ENCODE measurements at places on chromosomes 7 and 10.

- peak; percentile 58 for DNase-seq
Measured at GRCh38 chr10:31584876-31585275, 265.9 kb downstream of the ZEB1 start.

GRCh38 chr7:137904833-137905232 is 58.1 kb upstream of the DGKI start:
- DNase-seq, result no peak

GRCh38 chr7:25361863-25362262 is 133.6 kb upstream of the NPVF start:
- no peak for DNase-seq

DNA sequence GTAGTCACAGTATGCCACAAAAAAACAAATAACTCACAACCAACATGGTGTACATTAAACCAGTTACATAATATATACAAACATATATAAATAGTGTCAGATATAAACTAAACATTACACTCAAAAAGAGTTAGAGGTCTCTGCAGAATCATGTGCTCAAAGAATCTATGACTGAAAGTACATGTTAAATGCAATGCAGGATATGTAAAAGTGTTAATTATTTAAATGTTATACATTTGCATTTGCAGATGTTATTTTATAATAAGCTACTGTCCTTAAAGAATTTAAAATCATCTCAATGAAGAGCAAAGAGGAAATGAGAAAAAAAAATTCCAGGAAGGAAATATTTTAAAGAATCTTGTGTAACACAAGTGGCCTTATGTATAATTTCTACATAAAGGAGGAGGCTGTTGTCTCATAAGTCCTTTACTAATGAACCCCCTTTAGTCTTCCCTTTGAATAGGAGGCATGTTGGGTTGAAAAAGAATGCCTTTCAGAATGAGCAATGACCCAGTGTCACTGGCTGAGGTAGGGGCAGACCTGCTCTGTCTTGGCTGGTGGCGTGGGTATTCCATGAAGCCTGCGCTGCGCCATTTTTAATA is 148.9 kb downstream of the ITGA8 start:
- DNase-seq, result no peak

DNA sequence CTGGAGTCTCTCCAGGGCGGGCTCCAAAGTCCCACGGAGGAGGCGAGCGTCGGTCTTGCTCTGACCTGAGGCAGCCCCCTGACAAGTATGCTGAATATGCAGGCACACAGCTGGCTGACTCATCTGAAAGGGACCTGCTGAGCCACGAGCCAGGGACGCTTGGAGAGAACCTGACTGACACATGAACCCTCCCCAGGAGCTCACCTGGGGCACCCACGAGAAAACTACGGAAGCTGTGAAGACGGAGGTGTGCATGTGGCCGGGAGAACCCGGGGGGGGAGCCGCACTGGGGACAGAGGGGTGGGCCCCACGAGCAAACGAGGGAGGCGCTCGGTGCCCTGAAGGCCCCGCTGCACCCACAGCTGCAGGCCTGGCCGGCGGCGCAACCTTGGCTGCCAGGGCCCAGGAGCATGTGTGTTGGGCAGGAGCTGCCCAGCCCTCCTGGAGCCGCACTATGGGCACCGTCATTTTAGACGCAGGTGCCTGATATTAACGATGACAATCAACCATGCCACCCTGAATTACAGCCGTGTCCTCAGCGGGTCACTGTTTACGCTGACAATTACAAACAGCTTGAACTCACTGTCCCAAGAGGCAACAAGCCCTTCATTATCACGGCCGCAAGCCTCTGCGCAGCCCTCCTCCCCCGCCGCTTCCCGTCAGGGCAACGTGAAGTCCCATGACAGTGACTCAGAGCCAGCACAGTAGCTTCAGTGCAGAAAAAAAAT is 64.7 kb downstream of the DIP2C start:
- DNase-seq, result peak; percentile 85

DNA sequence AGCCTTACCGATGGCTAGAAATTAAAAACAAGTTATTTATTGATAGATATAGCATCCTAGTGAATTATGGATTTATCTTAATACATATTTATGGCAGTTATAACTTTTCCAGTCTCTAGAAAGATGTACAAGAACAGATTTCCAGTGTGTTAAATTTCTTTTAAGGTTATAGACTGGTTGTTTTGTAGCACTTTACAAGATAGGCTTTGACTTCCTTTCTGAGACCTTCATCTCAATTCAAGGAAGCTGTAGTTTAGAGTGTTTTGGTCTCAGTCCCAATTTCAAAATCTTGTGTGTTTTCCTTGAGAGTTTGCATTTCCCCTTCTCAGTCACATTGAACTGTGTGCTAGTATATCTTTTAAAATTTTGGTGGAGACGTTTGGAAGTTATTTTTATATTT is 30.1 kb downstream of the PLEKHA1 start:
- DNase-seq, result no peak

DNA sequence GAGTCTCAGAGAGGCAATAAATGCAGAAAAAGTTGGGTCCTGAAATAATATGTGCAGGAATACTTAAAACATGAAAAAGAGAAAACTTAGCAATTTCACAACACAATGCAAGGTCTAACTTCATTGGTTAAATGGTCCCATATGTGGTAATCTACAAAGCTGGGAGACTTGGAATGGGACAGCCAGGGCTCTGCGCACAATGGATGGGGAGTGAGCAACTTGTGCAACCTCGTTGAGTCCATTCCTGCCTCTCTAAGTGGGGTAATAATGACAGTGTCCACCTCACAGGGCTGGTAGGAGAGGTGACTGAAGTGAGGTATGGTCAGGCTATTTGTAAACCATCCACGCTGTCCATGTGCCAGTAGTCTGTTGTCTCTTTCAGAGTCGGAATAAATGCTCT is 11.8 kb upstream of the EMX2 start:
- DNase-seq, result no peak

- DNase-seq, result no peak
Measured at GRCh38 chr7:19295376-19295775, 150.2 kb upstream of the FERD3L start.

DNA sequence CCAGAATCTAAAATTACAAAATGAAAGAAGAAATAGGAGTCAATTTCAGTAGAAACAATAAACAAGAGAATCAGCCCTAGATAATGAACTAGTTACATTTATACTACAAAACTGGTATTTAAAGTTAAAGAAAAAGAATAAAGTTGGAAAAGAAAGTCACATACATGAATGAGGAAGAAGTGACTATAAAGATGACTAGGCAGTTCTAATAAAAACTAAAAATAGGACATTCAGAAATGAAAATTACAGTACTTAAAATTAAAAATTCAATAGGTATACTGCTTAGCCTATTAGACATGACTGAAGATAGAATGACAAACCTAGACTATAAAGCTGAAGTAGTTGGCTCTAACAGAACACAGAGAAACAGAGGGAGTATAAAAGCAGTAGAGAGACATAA is 108.8 kb downstream of the AHR start:
- DNase-seq, result no peak

GRCh38 chr10:48652344-48652743 is 32.3 kb upstream of the WDFY4 start:
- DNase-seq, result no peak

DNA sequence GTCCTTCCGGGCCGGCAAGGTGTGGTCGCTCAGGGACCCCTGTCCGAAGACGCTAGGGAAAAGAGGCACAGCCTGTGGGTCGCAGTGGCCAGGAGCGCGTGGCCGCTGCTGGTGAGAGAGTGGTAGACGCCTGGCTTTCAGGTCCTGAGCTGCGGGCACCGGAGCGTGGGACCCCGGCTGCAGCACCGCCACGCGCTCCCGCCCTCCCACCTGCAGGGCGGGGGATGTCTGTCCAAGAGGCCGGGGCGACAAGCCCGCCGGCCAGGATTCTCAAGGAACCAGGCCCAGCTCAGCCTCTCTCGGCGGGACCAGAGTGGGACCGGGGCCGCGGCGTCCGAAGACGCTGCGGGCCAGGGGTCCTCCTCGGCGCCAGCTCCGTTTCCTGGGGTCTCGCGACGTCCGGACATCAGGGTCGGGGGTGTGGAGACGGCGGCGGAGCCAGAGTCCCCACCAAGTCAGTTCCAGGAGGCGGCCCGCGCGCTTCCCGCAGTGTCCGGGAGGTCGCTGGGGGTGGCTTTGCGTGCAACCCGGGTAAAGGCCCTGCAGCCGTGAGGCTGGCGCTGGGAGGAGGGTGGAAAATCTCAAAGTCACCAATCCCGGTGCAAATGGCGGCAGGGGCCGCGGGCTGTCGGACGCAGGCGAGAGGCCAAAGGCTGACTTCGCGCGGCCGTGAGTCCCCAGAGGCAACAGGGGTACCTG is 5.5 kb downstream of the ZNF503 start:
- DNase-seq, result no peak

- peak; percentile 79 for DNase-seq
Measured at GRCh38 chr10:88386821-88387773, 196.0 kb downstream of the RNLS start.

- no peak for DNase-seq
Measured at GRCh38 chr7:11570205-11570604, 261.8 kb downstream of the THSD7A start.

GRCh38 chr7:91030680-91031380 is 233.4 kb upstream of the FZD1 start:
- no peak for DNase-seq

DNA sequence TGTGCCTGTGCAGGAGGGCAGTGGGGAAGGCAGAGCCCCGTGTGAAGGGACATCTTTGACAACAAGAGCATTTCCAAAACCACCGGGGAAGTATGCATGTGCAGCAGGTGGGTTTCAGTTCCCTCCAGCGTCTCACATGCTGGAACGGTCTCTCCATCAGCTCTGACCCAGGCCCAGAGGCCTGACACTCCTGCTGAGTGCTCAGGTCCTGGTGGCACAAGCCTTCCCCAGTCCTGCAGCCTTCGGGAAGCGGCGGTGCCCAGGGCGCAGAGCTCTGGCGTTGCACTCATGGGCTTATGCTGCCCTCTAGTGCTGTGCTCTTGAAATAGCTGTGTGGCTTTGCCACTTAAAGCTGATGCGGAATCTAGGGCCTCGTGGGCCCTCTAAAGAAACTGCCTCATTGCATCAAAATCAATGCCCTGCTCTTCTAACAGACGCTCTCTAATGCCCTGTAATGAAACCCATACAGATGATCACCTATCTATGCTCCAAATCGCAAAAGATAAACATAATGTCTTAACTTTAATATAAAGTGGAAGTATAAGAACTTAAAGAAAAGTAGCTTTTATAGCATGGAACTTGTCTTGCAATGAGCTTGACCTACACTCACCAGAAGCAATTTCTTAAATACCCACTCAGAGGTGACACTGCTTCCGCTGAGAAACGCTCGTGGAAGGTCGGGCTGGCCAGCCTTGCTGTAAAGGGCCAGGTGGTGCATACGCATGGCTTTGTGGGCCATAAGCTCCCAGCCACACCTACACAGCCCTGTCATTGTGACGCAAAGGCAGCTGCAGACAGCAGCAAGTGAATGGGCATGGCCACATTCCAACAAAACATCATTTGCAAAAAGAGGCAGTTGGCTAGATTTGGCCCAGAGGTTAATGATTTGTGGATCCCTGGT is 38.6 kb downstream of the CLRN3 start:
- DNase-seq, result peak; percentile 48

GRCh38 chr7:36852017-36852416 is 127.7 kb upstream of the AOAH start:
- DNase-seq, result no peak

- peak; percentile 75 for DNase-seq
Measured at GRCh38 chr10:103481974-103482531, 3.0 kb upstream of the CALHM3 start.

- DNase-seq, result no peak
Measured at GRCh38 chr10:649445-649797, 40.0 kb downstream of the DIP2C start.

- peak; percentile 34 for DNase-seq
Measured at GRCh38 chr10:95552679-95553342, 8.4 kb downstream of the SORBS1 start.

- no peak for DNase-seq
Measured at GRCh38 chr7:2051707-2052656, 180.8 kb downstream of the MAD1L1 start.

DNA sequence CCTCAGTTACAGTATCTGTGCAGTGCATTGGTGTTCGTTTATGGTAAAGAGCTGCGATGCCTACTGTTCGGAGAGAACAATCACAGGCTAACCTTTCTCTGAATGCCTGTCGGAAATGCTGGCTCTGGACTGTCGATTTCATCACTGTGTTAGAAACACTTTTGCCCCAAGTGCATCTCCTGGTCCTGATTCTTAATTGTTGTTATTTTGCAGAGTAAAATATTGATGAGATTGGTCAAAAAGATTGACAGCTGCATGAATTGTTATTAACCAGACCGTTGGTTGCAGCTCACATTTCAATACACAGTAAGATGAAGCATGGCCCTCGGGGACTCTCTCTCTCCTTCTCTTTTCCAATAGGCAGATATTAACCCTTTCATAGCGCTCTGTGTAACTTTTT is 557.4 kb upstream of the ADARB2 start:
- no peak for DNase-seq

DNA sequence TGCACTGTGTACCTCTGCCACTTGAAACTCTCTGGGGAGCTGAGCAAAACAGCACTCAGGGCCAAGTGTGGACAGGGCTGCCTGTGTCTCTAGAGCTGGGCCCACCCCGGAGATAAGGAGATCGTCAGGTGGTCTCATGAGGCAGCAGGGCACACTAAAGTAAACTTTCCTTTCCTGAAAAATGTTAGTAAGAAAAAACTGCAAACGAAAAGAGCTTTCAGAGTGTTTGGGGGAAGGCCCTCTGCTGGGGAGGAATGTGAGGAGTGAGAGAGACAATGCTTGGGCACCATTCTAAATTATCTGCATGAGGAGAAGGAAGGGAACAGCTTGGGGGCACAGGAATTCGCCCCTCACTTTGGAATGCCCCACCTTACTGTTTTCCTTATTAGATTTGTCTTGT is 127.7 kb downstream of the ATXN7L1 start:
- DNase-seq, result no peak

DNA sequence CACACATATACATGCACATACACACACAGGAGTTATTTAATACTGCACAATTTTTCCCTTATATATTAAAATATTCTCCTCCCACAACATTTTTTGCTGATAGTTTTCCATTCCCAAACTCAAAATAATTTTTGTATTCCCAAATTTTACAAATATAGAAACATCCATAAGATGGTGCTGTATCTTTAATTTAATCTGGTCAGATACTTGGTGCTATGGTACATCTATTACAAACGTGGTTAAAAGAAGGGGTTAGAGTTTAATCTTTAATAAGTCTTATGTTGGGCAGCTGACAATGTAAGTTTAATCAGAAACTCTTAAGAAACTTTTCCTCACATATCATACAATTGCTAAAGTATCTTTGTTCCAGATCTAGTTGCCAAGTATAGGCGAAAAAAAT is 10.2 kb upstream of the CADPS2 start:
- DNase-seq, result no peak

- DNase-seq, result no peak
Measured at GRCh38 chr10:123786306-123786705, 105.3 kb downstream of the CPXM2 start.

GRCh38 chr7:70602117-70602516 is 529.8 kb upstream of the GALNT17 start:
- DNase-seq, result no peak

DNA sequence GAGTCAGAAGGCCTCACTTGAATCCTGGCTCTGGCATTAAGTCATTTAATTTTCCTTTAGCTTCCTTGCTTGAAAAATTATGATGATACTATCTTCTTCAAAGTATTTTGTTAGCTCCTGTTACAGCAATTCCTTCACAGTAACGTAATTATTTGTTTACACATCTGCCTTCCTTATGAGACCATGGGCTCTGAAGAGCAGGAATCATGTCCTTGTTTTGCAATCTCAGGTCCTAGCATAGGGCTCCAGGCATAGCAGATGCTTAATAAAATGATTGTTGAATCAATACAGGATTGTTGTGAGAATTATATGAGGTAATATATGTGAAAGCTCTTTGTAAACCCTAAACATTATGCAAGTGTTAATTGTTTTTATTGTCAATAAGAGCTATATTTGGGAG is 25.5 kb downstream of the KLHDC10 start:
- DNase-seq, result no peak

Measured in RPMI7951 (cell line).